ENCODE measurements at places on chromosomes 3 and 15.

GRCh38 chr3:43028001-43028400 lies 48.9 kb downstream of the GASK1A start:
- no peak for DNase-seq

DNA sequence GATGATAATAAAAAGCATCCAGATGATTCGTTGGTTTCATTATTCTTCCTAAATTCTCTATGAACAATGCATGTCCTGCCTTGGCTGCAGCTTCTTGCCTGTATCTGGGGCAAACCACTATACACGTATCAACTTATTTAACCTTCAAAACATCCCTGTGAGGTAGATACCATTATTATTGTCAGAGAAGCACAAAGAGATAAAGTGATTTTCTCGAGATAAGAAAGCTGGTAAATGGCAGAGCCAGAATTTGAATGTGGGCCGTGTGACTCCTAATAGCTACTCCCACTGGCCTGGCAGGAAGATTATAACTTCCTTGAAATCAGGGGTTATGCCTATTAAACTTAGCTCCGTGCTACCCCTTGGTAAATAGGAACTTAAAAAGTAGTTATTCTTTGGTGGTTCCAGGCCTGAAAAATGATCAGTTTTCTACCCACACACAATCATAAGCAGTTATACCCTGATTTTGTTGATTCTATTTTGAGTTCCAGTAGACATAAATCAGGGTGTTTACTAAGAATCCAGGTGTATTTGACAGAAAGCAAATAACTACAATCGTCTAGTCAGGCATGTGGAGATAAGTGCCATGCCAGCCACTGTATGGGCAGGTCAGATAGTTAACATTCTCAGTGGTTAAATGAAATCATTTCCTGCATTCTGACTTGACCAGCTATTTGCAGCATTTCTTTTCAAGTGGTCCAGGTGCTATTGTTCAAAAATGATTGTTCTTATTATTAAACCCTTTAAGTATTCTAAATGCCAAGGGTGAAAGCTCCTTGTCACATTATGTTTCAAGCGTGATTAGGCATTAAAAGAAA lies 99.2 kb upstream of the LRRN1 start:
- DNase-seq = no peak

DNA sequence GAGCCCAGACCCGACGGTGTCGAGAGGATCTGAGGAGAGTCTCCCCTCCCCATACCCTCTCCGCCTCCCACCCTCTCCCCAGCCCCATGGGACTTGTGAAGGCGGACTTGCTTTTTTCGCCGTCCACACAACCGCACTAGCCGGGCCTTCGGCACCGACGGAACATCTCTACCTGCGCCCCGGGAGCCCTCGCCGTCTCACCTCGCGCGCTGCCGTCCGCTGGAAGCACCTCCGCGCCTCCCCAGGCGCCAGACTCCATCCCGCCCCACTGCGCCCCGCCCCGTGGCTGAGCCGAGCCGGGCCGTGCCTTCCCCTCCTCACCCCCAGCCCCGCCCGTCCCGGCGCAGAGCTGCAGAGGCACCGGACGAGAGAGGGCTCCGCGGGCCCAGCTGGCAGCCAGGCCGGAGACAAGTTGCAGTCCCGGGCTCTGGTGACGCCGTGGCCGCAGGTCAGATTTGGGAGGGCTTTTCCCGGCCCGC lies at the start of the genes DUOX1 and DUOXA1:
DUOX1 (plus strand) TSS at position 344 of the 479 bp plus-strand sequence. CDS start 1,973 bp downstream, outside the sequence.
DUOXA1 (minus strand) TSS at position 229 of the 479 bp plus-strand sequence. CDS start 6,865 bp downstream, outside the sequence.
- DNase-seq = peak; percentile 19

DNA sequence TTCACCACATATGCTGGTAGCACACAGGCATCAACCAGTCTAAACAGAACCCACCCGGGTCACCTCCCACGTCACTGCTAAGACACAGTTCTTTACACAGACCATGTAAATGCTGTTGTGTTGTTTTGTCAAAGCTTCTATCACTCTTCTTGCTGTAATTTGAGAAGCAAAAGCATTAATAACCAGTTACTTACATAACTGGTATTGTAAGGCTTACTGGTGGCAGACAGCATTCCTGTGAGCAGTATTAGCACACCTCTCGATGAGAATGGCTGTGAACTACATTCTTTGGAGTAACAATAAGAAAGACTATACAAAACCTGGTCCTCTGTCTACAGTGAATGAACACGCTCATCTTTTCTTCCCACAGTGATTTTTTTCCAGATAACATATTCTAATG lies 479.2 kb downstream of the LPP start:
- no peak for DNase-seq

DNA sequence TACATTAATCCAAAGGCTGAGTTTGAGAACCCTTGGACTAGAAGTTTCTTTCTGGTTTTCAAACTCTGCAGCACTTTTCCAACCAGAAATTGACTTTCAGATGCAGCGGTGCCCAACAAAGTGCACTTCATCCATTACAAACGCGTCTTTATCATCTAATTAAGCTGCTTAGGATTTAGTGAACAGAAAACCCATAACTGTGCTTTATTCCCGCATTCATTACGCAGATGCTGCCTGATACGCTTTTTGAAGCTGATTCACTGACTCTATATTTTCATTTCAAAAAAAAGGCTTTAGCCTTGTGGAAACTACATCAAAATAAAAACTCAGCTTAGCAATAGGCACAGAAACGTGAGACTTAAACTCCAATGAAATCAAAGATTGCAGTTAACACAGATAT lies 69.8 kb upstream of the CTXND1 start:
- DNase-seq = no peak

- no peak for DNase-seq
Observed at GRCh38 chr15:28019594-28020309, 79.4 kb downstream of the OCA2 start.

GRCh38 chr3:112092496-112093179 lies 6.4 kb downstream of the C3orf52 start:
- DNase-seq = no peak
